ENCODE measurements at places on chromosomes 3 and 15. TPM values are rescaled to one million over a fixed set of nuclear protein-coding genes. Genes with fewer than 3 reads are reported as not detected.
A peak's percentile ranks its signal among the peaks of the same experiment; 100 is the strongest.

The HYKK gene
- 10.8 TPM for total RNA-seq

The AVEN gene
- 15.1 TPM for total RNA-seq

DNA sequence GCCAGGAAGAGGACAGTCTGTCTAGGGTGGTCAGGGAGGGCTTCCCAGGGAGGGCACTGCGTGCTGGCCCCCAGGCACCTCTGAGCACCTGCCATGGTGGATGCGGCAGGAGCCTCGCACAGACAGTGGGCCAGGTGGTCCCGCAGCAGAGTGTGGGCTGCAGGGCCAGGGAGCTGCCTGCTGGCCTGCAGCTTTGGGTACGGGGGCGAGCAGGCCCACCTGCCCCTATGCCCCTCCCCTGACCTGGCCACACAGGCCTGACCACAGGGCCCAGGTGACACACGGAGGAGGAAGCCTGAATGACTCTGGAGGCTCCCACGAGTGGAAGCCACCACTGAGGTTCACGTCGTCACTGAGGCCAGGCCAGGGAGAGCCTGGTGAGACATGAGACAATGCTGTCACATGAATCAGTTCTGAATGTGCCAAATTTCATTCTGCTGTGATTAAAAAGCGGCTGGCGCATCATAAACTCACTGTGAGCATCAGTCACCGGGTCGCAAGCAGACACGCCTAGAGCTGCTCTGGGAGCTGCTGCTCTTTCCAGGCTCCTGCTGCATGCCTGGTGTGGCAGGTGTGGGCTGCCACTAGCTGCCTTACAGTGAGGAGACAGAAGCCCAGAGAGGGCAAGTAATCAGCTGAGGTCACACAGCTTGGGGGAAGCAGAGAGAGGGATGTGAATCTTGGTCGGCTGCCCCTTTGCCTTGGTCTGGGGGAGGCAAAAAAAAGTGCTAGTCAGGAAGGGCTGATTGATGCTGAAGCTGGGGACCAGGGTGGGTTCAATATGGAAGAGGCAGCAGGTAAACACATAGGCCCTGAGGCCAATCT, 39.5 kb upstream of the IQSEC1 start:
- DNase-seq: no peak

GRCh38 chr3:52625041-52625440, 60.7 kb downstream of the PBRM1 start:
- DNase-seq: no peak

DNA sequence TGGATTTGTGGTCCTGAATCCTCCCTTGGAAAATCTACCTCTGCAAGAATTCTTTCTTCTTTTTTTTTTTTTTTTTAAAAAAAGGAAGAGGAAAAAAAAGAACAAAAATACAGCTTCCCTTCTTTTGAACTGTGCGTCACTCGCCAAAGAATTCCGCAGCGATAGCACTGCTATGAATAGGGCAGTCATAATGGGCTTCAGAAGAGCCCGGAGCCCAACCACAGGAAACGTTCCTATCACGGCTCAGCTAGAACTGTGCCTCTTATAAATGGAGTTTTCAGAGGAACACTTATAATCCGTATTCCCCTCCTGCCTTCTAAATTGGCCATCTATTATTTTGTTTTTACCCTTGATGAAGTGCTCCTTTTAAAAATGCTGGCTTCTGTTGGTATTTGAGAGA, 227.7 kb downstream of the ADAMTS17 start:
- peak; percentile 92 for DNase-seq

DNA sequence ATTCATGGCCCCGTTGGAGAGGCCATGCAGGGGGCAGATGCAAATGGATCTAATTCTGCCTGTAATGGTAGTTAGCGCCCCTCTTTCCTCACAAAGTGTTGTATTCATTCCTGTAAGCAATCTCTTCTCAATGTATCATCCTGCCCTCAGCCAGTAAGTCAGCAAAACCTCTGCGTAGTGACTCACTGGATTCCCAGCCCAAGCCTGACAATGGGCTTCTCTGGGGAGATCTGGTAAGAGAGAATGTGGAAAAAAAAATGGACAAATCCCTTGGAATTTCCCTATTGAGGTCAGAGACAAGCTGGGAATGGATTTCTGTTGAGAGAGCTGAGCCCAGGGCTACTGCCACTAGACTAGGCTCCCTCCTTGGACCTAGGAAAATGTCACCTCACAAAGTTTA, 25.4 kb downstream of the ADPGK start:
- no peak for DNase-seq

DNA sequence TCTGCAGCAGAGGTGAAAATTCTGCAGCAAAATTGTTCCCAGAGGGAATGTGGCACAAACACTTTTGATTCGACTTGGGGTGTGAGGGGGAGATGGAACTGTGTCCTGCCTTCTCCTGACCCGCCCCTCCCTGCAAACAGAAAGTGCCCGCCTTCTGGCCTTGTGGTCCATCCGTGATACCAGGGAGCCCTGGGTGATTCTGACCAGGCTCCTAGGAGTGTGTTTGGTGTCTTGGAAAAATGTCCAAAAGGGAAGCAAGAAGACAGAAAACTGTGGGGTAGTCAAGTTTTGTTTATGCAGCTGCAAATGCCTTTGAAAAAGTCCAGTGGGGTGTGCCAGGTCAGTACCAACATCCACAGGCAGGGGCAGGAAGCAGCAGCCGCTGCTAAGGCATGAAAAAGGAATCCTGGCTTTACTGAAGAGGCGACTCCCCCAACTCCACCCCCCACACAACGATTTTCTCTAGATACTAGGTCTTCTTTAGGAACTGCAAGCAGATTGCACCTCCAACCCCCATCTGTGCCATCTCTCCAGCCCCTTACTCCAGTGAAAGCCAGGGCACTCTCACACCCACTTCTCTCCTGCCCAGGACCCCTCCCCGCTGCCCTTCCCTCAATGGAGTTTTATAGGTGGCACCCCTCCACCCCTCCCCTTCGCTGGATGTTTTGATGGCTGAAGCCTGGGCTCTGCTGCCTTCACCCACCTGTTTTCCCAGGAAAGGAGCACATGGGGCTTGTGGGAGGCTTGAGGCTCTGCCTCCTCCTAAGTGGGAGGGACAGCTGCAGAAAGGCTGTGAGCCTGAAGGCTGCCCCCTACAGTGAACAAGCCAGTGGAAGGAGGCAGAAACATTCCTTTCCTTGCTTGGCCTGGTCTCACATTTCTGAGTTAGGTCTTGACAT, 82.4 kb upstream of the HERC1 start:
- no peak for DNase-seq

DNA sequence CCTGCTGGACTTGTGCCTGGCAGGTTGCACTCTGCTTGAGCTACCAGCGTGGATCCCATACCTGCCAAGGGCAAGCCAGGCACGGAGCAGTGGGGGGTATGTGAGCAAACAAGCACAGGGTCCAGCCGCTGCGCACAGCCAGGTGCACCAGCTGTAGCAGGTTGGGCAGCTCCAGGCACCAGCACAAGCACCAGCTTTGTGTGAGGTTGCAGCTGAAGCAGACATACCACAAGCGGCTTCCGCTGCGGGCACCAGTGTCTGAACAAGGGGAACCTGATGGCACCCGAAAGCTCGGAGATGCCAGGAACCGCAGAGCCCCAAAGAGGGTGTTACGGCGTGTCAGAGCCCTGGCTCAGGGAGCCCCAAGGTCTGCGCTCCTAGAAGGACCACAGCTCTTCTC, 472.7 kb upstream of the ARL6 start:
- DNase-seq: no peak

DNA sequence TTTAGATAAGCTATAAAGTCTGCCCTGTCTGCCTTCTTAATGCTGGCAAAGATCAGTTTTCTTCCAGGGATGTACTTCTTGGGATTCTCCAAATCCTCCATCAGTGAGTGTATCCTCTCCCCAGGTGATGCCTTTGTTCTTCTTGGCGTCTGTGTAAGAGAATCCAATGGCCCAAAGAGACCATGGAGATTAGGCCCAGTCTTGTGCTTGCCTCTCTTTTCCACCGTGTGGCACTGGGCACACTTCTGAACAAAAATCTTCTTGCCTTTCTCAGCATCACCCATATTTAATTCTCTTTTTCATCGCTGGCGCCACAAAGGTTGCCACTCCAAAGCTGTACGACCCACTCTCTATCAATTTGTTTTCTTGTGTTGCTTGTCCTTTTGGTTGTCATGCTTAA, 32.2 kb upstream of the TAMM41 start:
- DNase-seq: no peak

- DNase-seq: no peak
Measured at GRCh38 chr15:100642213-100642949, 40.0 kb downstream of the ASB7 start.

DNA sequence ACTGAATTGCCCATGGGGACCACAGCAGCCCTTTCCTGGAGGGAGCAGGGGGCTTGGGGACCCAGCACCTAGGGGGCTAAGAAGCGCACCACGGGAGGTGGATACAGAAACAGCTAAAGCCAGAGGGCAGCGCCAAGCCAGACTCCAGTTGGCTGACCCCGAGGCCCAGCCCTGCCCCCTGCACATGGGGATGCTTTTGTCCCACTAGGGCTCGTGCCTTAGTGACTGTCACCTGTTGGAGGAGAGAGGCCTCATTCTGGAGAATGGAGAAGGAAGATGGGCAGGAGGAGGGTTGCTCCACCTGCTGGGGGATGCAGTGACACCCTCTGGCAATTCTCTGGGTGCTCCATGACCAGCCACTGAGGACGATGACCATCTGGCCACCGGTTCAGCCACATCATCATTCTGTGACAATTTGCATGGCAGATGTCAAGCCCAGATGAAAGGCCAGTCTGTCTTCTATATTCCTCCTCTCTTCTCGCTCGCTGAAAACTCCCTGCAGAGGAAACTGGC, 167.8 kb upstream of the TLE3 start:
- no peak for DNase-seq

GRCh38 chr15:27070841-27071240, 99.9 kb downstream of the GABRG3 start:
- no peak for DNase-seq

DNA sequence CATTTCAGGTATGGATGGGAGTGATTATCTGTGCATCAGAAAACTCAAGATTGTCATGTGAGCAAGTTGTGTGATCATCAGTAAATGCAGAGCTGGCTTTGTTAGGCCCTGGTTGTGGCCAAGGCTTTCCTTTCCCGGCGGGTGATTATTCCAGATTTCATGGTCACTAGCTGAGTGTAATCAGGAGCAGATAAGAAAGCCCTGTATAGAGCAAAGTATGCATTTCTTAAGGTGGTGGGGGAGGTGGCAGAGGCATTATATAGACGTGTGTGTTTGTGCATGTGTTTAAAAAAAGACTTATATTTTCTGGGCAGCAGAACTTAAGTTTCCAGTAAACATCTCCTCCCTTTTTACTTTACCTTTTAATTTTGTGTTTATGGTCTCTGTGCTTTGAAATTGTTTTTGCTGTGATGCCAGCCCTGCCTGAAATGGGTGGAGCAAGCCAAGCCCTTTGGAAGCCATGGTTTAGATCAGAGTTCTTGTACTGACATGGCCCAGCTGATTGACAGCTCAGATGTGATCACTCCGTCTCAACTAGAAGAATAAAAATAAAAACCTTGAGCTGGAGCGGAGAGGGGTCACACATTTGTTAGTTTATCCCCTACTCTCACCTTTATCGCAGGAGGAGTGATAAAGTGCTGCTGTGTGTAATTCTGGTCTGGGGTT, 22.2 kb downstream of the SMAD3 start:
- DNase-seq: no peak

DNA sequence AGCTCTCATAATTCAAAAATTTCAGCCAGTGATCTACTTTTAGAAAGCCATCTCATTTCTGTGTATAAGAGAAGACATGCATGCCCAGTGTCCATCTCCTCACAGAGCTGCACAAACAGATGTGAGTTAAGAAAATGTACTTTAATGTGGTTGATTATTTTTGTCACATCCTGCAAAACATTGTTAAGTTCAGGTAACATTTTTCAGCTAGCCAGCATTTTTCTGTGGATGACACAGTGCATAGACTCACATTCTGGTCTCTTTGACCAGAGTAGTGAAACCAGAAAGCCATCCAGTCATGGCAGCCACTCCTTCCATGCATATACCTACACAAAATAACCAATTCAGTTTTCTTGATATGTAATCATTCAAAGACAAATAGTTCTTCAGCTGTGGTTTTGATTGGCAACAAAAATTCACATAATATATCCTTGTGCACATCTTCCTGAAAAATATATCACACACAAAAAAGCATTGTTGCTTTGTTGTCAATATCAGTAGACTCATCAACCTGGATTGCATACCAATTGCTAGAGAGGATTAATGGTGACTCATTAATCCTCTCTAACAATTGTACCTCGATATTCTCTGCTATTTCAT, 2.1 kb upstream of the PLSCR1 start:
- DNase-seq: no peak

DNA sequence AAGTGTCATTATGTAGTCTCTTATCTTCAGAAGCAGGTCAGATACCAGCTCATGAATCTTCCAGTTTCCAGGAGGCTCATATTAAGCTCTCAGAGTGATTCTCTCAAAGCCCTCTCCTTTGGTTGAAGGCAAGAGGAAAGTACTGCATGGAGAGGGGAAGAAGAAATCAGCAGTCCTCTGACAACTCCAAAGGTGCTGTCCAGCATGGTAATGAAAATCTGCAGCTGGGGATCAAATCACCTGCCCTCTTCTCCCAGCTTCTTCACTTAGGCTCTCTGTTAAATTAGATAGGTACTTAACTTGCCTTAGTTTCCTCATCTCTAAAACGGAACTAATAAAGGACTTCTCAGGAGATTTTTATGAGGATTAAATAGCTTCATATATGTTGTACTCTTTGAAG, 738.8 kb upstream of the GOLIM4 start:
- DNase-seq: no peak

DNA sequence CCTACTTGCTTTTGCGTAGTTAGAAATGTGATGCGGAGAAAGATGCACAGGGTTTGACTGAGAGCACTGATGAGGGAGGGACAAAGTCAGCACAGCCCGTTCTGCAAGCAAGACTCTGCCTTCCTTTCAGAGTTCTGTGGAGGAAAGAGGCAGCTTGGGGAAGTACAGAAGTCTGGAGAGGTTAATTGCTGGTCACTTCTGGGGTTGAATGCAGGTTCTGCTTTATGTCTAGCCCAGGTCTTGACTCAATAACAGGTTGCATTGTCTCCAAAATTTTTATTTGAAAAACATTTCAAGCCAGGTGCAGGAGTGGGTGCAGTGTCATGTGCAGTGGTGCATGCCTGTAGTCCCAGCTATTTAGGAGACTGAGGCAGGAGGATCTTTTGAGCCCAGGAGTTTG, 461.7 kb downstream of the NR2F2 start:
- DNase-seq: no peak

DNA sequence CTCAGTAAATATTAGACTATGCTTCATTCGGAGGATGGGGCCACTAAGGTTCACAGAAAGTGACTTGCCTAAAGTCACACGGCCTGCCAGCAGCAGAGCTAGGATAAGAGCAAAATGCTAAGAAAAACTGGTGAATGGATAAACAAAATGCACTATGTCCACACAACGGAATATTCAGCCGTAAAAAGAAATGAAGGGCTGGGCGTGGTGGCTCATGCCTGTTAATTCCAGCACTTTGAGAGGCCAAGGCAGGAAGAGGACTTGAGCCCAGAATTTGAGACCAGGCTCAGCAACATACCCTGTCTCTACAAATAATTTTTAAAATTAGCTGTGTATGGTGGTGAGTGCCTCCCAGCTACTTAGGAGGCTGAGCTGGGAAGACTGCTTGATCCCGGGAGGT, 7.7 kb downstream of the TKT start:
- no peak for DNase-seq

- no peak for DNase-seq
Measured at GRCh38 chr3:100053951-100054620, 60.2 kb downstream of the FILIP1L start.
